ENCODE measurements at places on chromosomes 2 and 18. TPM values are rescaled to one million over a fixed set of nuclear protein-coding genes. Genes with fewer than 3 reads are reported as not detected.
A peak's percentile ranks its signal among the peaks of the same experiment; 100 is the strongest.

The G6PC2 gene
- total RNA-seq: not detected

The TLX2 gene
- not detected for total RNA-seq

The BMP10 gene
- total RNA-seq: not detected

The TUBA4B gene
- 0.16 TPM for total RNA-seq

- no peaks in the 10 kb centered on the region for H3K27me3 ChIP-seq
- H3K4me3 ChIP-seq: no peak overlapping the region
- H3K27ac ChIP-seq: no peak overlapping the region
- no peaks in the 10 kb centered on the region for H3K4me1 ChIP-seq
- no peaks in the 10 kb centered on the region for H3K36me3 ChIP-seq
Measured at GRCh38 chr2:148971547-148971946, 67.0 kb upstream of the LYPD6B start.

DNA sequence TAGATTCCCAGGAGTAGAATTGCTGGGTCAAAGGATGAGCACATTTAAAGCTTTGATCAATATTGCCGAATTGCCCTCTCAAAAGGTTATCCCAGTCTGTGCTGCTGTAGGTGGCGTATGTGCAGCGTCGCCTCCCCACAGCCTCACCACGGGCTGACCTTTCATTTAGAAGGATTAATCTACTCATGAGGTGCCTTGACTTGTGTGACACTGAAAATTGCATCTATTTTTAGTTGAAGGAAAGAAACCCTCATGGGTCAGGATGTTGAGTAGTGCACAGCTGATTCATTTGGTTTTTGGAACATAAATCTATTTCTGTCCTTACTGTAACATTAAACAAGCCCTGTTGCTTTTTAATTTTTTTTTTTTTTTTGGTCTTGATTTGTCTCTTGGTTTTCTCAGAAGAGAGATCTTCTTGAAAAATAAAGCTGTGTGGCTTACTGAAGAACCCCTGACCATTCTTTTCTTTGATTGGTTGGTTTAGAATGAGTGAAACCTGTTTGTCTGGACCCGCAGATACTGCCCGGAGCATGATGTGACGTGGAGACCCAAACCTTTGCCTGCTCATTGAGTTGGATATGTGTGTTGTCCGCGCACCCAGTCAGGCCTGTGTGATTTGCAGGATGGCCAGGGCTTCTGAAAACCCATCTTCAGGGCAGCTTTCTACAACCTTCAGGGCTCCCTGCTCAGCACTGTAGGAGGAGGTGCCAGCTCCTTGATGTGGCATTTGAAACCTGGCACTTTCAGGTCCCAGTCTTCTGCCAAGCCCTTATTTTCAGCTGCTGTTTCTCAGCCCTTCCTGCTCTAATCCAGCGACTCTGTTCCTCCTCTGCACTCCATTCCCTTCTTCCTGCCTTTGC lies 61.0 kb downstream of the LPIN1 start:
- no peak overlapping the region for H3K27ac ChIP-seq
- no peak for DNase-seq
- H3K27me3 ChIP-seq: no peaks in the 10 kb centered on the region

GRCh38 chr2:27715318-27716210 lies 51.9 kb downstream of the SLC4A1AP start:
- H3K4me1 ChIP-seq: no peaks in the 10 kb centered on the region
- H3K27me3 ChIP-seq: no peaks in the 10 kb centered on the region
- H3K4me3 ChIP-seq: peak overlapping the region; percentile 39
- H3K27ac ChIP-seq: peak overlapping the region; percentile 55
- DNase-seq: no peak

GRCh38 chr2:99971326-99971900 lies 171.0 kb downstream of the AFF3 start:
- H3K36me3 ChIP-seq: no peaks in the 10 kb centered on the region
- no peaks in the 10 kb centered on the region for H3K27me3 ChIP-seq
- no peak overlapping the region for H3K27ac ChIP-seq
- no peak overlapping the region for H3K4me3 ChIP-seq
- peaks cover 12% of the 10 kb centered on the region for H3K4me1 ChIP-seq

GRCh38 chr2:137888845-137889244 lies 75.4 kb upstream of the HNMT start:
- no peaks in the 10 kb centered on the region for H3K27me3 ChIP-seq
- H3K4me3 ChIP-seq: no peak overlapping the region
- no peak overlapping the region for H3K27ac ChIP-seq

Data from breast epithelium (tissue), 4 donors.